ENCODE measurements at places on chromosomes 11 and 22.

- no peak for DNase-seq
Observed at GRCh38 chr11:42244376-42244775, 784.9 kb upstream of the LRRC4C start.

DNA sequence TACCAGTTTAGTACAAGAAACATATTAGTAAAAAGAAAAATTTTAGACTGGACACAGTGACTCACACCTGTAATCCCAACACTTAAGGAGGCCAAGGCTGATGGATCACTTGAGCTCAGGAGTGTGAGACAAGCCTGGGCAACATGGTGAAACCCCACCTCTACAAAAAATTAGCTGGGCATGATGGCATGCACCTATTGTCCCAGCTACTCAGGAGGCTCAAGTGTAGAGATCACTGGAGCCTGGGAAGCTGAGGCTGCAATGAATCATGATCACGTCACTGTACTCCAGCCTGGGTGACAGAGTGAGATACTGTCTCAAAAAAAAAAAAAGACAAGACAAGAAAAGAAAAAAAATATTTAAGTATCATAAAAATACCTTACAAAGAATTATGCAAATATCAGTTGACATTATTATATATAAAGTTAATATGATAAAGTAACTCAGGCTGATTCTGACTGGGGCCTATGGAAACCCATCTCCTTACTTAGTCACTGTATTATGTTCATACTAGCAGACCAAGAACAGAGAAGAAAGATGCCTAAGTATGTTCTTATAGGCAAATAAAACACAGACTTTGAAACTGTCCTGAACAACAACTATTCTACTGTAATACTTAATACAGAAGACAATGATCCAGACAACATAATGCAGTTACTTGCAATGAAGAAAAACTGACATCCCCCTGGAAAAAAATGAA, 27.3 kb downstream of the FAM168A start:
- no peak for DNase-seq

DNA sequence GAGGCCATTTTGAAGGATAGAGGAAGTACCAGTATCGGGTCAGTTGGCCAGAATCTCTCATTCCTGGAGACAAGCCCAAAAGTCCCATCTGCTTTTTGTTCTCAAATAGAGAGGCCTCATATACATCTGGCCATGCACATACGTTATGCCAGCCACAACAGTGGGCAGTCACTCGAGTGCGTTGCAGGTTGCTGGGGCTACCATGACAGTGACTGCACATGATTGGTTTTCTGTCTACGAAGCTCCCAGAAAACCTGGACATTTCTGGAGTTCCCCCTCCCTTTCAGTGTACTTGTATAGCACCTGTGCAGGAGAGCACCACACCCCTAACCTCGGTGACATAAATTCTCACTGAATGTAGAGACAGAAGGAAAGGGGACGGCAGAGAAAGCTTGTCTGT, 62.1 kb downstream of the C22orf31 start:
- DNase-seq: no peak

DNA sequence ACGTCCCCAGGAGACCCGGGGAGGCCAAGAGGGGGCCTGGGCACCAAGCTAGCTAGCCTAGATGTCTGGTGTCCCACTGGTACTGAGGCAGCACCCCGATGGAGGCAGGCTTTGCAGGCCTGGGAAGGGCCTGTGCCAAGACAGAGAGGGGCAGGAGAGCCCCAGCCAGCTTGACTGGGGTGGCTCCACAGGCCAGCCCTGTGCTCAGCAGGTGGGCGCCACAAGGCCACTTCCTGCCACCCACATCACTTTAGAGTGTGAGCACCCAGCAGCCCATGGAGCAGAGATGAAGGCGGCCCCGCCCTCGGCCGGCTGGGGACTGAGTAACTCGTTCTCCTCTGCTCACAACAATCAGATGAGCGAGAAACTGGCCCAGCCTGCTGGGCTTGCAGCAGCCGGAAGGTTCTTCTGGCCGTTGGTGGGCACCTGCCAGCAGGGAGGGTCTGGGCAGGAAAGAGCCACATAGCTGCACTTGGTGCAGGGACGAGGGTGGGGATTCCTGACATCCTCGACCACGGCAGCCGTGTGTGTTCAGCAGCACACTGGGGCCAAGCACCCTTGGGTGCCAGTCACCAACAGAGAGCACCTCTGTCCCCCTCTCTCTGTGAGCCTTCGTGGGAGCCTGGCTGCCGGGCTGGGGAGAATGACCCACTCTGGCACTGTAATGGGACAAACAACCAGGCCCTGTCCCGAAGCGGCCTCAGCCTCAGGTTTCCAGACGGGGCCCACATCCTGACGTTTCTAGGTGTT, 7.6 kb downstream of the OSBPL5 start:
- DNase-seq: no peak
